ENCODE measurements at places on chromosomes 16 and 17. TPM values are rescaled to one million over a fixed set of nuclear protein-coding genes. Genes with fewer than 3 reads are reported as not detected.
A peak's percentile ranks its signal among the peaks of the same experiment; 100 is the strongest.

Gene CLDN7
- total RNA-seq, result 0.53 TPM

Gene PERCC1
- total RNA-seq, result not detected

DNA sequence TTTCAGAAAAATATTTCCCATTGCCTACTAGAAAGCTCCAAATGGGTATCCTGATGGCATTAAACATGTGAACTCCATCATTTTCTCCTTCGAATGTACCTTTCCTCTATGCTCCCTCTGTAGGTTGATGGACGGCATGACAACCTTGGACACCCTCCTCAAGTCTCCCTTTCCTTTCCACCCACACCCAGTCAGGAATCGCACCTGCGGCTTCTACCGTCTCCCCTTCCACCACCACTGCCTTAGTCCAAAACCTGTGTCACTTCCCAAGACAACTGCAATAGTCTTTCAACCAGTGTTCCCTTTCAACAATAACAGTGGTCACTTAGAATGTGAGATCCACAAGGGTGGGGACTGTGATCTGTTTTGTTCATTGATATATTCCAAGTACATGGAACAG is 233.1 kb upstream of the AXIN2 start:
- no peak overlapping the region for H3K4me3 ChIP-seq
- no peak overlapping the region for H3K27ac ChIP-seq
- H3K36me3 ChIP-seq, result no peaks in the 10 kb centered on the region
- H3K4me1 ChIP-seq, result peaks cover 12% of the 10 kb centered on the region
- no peak for DNase-seq

DNA sequence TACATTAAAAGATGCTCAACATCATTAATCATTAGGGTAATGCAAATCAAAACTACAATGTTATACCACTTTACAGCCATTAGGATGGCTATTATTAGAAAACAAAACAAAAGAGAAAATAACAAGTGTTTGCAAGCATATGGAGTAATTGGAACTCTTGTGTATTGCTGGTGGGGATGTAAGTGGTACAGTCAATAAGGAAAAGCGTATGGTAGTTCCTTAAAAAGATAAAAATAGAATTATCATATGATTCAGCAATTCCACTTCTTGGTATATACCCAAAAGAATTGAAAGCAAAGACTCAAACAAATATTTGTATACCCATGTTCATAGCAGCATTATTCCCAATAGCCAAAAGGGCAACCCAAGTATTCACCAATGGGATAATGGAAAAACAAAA is 1.4 kb upstream of the CAPNS2 start:
- H3K36me3 ChIP-seq, result no peaks in the 10 kb centered on the region
- H3K27ac ChIP-seq, result no peak overlapping the region
- H3K4me3 ChIP-seq, result no peak overlapping the region
- H3K4me1 ChIP-seq, result no peaks in the 10 kb centered on the region

DNA sequence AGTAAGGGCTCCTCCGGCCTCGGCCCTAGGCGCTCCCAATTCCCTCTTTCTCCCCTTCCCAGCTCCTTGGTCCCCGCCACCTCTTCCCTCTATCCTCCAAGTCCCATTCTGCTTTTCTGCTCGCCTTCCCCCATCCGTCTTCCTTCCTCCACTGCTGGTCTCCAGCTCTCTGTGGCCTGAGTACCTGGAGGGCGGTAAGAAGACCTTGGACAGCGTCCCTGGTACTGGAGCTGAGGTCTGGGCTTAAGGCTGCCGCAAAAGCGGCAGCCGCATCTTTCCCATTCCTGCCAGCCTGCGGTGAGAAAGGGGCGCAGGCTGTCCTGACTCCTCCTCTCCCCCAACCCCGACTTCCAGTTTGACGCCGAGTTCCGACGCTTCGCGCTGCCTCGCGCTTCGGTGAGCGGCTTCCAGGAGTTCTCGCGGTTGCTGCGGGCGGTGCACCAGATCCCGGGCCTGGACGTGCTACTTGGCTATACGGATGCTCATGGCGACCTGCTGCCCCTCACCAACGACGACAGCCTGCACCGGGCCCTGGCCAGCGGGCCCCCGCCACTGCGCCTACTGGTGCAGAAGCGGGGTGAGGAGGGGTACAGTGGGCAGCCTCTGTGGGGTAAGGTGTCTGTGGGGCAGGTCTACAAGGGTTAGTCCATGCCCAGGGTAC is 471 bp downstream of the PARD6A start:
- peak overlapping the region; percentile 53 for H3K27ac ChIP-seq
- H3K4me3 ChIP-seq, result peak overlapping the region; percentile 90
- H3K36me3 ChIP-seq, result peaks cover 23% of the 10 kb centered on the region
- DNase-seq, result peak; percentile 58

GRCh38 chr16:25264597-25264996 is 7.0 kb upstream of the ZKSCAN2 start:
- H3K4me3 ChIP-seq, result no peak overlapping the region
- peaks cover 29% of the 10 kb centered on the region for H3K4me1 ChIP-seq
- H3K27me3 ChIP-seq, result no peaks in the 10 kb centered on the region
- peak; percentile 31 for DNase-seq
- peaks cover 46% of the 10 kb centered on the region for H3K36me3 ChIP-seq

DNA sequence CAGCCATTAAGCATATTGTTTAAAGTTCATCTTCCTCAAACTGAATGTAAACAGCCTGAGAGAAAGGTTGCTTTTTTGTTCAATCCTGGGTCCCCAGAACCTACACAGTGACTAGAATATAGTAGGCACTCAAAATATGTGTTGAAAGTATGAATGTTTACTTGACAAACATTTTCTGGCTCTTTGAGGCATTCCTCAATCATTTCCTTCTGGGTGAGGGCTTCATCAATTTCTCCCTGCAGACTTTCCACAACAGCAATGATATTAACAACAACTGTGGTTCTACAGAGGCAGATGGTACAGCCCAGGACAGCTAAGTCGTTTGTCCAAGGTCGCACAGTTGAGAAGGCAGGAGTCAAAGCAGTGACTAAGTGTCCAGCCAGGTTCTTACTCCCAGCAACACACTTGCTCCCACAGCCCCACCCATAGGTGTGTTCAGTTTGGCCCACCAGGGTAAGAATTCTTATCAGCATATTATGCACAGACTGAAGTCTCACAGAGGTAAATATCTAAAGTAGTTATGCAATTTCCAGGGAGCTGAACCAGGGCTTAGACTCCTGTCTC is 61.1 kb downstream of the HS3ST3B1 start:
- H3K27ac ChIP-seq, result no peak overlapping the region
- H3K36me3 ChIP-seq, result no peaks in the 10 kb centered on the region
- DNase-seq, result no peak
- H3K4me3 ChIP-seq, result no peak overlapping the region
- peaks cover 12% of the 10 kb centered on the region for H3K4me1 ChIP-seq
- H3K27me3 ChIP-seq, result no peaks in the 10 kb centered on the region

Gene TADA2A
- total RNA-seq, result 32.9 TPM
